ENCODE measurements at places on chromosomes 3 and 15.

DNA sequence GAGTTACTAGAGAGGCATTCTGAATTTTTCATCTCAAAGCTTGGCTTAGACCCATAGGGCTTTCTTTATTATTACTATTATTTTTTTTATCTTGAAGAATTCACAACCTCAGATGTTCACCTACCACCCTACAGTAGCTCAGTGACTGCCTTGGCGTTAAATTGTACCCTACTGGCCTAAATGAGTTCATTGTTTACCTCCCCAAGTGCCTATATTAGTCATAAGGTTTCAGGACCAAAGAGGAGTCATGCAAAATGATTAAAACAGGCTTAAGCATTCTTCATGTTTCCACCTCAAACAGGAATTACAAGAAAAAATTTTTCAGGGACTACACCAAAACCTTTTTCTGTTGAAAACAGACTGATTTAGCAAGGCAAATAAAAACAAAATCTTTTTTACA lies 751.5 kb downstream of the SQOR start:
- no peak for DNase-seq

DNA sequence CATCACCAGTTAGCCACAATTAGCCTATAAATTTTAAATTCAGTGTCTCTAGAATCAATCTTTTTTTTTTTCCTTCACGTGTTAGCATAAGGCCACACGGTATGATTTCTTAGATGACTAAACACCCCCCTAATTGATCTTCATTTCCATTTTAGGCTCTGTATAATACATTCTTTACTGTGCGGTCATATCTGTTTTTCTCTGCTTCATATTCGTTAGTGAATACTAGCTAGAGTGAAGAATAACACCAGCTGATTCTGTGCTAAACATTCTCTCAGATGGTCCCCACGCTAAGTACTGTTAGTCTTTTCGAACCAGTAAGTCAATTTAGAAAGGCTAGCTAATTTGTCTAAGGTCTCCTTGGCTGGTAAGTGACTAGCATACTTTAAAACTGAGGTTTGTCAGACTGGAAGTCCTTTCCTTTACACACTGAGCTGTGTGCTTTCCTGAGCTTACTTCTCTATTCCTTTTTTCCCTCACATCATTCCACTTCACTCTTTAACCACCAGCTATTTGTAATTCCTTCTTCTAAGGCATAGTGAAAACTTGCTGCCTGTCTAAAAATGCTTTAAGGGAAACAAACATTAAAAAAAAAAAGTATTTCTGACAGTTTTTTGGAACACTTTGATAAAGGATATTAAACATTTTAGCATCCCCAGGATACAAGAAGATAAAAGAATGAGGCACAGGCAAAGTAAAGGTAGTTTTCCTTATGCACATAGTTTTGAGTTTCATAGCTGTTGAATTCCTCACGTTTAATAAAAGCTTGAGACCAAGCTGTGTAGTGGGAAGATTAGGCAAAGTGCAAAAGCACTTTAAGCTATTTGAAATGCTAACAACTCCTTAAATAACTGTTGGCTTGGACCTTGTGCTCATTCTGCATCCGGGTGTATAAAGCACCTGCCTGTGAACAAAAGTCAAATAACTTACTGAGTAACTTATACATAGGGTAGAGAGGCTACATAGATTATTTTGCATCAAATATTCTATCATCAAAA lies 17.1 kb downstream of the ZFAND6 start:
- no peak for DNase-seq

- no peak for DNase-seq
Measured at GRCh38 chr3:170809975-170810357, 60.0 kb downstream of the RPL22L1 start.

- DNase-seq = no peak
Measured at GRCh38 chr3:65483480-65483879, 555.2 kb downstream of the MAGI1 start.

GRCh38 chr3:61687206-61687605 lies 125.8 kb downstream of the PTPRG start:
- no peak for DNase-seq
